Astrocyte (in vitro differentiated cells and primary cell): ENCODE measurements at places on chromosomes 4 and X.

DNA sequence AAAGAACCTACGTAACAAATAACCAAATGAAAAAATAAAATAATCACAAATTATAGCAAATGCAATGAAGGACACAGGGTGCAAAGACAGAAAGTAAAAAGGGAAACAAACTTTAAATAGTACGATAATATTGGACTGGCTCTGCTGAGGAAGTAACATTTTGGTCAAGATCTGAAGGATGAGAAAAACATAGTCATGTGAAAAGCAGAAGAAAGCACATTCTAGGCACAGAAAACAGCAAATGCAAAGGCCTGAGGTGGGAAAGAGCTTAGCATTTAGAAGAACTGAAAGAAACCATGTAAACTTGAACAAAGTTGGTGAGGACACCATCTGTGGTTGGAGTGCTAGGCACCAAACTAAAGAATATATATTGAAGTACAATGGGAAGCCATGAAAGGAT lies 111.2 kb downstream of the PPP3CA start:
- DNase-seq = no peak

DNA sequence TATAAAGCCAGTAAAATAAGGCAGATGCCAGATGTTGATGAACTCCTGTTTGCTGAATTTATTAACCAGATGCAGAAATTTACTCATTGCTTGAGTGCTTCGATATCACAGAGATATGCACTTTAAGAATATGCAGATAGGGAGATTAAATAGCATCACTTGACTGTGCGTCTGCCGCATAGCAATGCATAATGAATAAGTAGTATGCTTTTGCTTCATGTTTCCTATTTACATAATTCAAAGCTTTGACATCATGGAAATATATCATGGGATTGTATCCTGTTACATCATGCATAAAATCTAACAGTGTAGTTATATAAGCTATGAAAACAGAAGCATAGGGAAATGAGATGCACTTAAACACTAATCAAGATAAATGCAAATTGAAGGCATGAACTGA lies 45.9 kb downstream of the VEGFC start:
- no peak for DNase-seq

- no peak for DNase-seq
Observed at GRCh38 chrX:39613997-39614679, 483.6 kb downstream of the BCOR start.

DNA sequence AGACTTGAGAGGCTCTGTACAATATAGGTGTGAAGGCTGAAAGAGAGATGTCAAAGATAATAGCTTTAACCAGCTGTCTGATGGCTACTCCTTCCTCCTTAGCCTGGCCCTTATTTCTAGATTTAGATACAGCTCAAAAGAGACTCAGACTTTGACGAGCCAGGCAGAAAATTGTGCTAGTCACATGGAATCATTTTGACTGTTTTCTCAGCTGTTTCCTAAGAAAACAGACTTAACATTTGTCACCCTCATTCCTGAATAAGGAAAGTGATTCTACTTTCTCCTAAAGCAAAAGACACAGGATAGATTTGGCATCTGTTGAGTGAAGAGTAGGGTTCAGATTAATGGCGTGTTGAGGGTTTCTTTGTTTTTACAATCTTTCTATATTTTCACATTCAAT lies 340.7 kb downstream of the DHX15 start:
- DNase-seq = no peak

GRCh38 chrX:2466876-2467656 lies 33.7 kb downstream of the DHRSX start:
- DNase-seq = no peak

DNA sequence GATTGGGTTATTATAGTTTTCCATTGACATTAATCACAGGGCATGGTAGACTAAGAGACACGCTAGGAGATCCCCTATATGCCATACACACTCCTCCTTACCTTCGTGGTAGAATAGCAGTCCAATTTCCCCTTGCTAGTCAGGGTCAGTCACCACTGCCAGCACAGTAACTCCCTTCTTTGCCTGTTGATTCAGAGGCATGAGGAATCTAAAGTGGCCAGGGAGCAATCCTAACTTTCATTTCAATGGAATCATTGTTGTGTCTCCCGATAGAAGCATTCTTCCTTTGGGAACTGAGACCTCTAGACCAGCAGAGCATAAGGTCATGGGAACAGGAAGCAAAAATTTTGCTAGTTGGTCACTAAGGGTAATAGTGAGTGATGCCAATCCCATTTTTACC lies 51.1 kb downstream of the COL25A1 start:
- no peak for DNase-seq

GRCh38 chr4:125522992-125523391 lies 208.2 kb downstream of the FAT4 start:
- DNase-seq = no peak

DNA sequence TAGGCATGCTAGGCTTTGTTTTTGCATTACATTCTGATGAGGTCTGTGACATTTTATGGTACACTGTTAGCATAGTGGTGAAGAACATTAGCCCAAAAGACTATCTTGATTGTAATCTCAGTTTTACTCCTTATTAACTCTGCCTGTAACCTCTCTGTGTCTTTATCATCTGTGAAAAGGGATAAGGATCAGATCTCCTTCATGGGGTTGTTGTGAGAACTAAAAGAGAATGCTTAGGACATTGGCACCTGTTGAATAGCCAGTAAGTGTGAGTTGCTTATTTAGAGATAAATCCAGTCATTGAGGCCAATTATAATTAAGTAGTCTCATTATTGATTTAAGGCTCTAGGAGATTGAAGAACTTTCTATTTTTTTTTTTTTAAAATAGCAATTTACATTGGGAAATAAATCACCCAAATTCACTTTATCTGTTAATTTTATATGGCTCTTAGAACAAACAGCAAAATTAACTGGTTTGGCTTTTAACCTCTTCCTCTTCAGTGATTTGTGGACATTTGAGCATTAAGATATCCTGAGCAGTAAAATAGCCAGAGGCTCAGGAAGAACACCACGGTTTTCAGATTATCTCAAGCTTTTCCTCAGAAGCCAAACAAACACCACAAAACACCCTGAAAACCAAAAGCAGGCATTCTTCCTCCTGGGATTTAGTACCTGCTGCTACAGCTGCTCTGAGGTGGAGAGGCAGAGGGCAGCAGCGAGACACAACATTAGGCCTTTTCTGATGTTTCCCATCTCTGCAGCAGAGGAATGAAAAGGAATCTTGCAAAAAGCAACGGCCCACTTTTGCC lies 192.9 kb downstream of the ARHGAP10 start:
- no peak for DNase-seq

DNA sequence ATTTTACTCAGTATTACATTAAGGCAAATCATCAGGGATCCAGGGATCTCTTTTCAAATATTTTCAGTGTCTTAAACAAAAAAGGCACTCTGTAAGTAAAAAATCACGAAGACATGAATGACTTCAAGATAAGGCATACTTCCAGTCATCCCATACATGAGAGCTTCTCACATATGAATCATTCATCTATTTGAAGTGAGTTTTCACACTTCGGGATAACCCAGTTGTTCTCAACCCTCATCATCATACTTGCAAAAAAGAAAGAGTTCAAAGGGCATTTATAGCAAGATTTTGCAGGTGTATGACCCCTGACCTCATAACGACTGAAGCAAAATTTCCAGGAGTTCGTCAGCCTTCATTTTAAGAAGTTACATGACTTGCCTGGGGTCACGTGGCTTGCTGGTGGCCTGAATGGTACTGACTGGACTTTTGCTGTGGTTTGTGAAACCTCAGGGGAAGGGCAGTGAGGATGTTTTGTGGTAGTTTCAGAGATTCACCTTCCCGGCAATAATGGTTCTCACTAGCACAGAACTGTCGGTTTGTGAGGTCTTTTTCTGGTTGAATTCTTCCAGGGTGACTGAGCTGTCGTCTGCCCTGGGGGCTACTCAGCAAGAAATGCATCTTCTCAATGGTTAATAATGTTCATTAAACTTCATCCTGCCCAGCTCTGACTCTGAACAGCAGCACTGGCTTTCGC lies 115.8 kb upstream of the SHISA3 start:
- no peak for DNase-seq

DNA sequence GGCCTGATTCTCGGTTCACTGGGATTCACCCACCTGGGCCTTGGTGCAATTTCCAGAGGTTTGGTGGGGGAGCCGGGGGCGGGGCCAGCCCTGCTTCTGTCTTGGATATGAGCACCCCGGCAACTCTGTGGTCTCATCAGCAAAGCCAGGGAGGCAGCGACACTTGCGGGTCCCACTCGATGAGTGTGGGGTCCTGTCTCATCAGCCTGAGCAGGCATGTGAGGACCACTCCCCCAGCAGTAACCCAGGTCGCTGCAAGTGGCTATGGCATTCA lies 19.0 kb downstream of the ADRA2C start:
- no peak for DNase-seq
